ENCODE measurements at places on chromosomes 16 and 17.
A peak's percentile ranks its signal among the peaks of the same experiment; 100 is the strongest.

DNA sequence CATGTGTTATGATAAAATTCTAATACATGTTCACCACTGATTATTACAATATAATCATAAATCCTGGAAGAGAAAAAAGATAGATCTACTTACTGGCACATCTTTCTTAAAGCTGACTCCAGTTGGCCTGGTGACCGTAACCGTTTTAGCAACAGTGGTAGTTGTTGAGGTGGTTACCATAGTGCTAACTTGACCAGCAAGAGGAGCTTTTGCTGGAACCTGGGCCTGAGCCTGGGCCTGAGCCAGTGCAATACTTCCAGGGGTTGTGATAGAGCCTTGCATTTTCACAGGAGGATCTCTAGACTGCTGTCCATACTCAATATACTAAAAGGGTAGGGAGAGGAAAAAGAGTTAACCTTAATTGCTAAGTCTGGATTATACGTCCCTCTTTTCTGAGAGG, 36.2 kb downstream of the SETD6 start:
- no peak for DNase-seq

DNA sequence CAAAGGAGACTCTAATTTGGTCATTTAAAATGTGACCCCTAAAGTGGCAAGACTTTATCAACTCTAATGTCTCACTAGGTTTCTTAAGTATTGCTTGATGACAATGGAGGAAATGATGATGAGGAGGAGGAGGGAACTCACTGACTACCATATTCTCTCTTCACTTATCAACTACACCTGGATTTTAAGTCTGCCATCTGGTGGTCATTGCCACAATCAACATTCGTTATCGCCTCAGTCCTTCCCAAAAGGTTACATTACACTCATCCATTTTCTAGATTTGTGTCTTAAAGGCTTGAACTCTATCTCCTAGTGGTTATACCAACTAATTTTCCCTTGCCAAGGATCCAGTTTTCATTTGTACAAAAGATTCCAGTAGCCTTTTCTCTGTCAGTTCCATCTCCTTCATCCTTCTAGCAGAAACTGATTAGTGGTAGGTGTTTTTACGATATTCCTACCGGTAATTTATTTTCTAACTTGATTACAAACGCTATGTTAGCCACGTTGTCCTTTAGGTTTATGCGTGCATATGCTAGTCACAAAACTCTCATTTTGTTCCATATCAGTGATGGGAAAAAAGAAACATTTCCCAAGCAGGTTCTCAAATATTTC, 114.6 kb upstream of the NOG start:
- DNase-seq, result no peak

- no peak for DNase-seq
These were observed 11.2 kb downstream of the PRAC1 start for GRCh38 chr17:48711128-48711527.

- peak; percentile 9 for DNase-seq
These were observed 15.9 kb upstream of the SMG1 start for GRCh38 chr16:18942061-18942460.

DNA sequence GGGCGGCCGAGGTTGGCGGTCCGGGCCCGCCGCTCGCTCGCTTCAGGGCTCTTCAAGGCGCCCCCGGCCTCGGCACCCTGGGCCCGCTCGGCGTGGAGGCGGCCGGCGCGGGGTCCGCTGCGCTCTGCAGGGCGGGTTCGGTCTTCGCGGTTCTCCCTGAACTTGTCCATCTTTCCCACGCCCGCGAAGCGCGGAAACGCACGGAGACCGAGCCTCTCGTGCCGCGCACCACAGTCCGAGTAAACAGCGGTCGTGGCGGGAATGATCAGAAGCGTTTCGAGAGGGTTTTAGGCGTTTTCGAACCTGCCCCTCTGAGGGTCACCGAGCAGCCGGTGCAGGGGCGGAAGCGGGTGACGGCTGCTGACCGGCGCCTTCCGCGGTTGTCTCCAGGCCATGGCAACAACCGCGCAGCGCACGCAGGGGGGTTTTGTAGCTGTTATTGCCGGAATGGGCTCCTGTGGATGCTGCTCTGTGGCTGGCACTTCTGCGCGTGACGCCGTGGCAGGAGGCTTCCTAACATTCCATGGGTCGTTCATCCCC, 414 bp downstream of the NARF start:
- peak; percentile 73 for DNase-seq

GRCh38 chr17:78394209-78394608, 15.8 kb downstream of the PGS1 start:
- no peak for DNase-seq

DNA sequence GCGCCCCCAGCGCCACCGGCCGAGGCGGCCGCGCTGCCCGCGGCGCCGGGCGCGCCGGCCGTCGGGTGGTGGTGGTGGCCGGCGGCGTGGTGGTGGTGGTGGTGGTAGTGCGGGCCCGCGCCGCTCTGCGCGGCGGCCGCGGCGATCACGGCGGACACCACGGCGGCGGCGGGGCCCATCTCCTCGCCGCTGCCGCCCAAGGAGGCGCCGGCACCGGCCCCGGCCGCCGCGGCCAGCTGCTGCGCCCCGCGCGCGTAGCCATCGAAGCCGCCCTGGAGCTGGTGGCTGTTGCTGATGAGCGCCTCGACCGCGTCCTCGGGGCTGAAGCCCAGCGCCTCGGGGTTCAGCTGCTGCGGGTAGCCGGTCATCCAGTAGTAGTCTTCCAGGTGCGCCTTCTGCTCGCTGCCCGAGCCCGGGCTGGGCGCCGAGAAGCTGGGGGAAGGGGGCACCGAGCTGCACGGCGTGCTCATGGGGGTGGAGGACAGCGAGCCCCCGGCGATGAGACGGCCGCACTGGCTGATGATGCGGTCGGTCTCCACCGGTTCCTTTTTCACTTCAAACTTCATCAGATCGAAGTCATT, 1.2 kb downstream of the MAF start:
- DNase-seq, result peak; percentile 76

- DNase-seq, result no peak
These were observed 123.2 kb downstream of the KCNJ18 start for GRCh38 chr17:21815352-21816063.

GRCh38 chr16:49755716-49756505, 100.0 kb downstream of the ZNF423 start:
- no peak for DNase-seq

DNA sequence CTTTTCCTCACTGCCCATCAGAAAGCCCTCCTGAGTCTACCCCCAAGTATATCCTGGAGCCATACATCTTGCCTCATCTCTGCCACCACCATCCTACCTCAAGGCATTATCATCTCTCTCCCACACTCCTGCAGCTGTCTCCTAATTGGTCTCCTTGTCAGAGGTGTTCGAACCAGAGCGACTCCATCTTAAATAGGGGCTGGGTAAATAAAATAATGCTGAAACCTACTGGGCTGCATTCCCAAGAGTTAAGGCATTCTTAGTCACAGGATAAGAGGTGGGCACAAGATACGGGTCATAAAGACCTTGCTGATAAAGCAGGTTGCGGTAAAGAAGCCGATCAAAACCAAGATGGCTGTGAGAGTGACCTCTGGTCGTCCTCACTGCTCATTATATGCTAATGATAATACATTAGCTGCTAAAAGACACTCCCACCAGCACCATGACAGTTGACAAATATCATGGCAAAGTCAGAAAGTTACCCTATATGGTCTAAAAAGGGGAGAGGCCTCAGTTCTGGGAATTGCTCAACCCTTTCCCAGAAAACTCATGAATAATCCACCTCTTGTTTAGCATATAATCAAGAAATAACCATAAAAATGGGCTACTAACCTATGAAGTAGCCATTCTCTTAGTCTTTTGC, 97.0 kb upstream of the C16orf82 start:
- DNase-seq, result no peak

- DNase-seq, result no peak
These were observed 67.3 kb downstream of the ZNF423 start for GRCh38 chr16:49788572-49788971.

DNA sequence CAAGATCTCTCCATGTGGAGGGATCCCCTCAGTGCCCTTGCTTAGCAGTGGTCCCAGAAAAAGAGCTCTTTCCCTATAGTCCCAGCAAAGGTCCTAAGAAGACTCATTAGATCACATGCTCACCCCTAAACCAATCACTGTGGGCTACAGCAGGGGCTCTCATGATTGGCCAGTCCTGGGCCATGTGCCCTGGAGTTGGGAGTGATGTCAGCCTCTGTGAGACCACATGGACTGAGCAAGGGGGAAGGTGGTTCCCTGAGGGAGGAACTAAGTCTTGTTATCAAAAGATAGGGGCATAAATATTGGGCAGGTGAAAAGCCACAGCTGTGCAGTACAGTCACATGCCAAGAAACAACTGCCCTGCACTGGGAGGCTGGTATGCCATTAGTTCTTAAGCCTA, 51.3 kb downstream of the SCNN1B start:
- DNase-seq, result no peak

DNA sequence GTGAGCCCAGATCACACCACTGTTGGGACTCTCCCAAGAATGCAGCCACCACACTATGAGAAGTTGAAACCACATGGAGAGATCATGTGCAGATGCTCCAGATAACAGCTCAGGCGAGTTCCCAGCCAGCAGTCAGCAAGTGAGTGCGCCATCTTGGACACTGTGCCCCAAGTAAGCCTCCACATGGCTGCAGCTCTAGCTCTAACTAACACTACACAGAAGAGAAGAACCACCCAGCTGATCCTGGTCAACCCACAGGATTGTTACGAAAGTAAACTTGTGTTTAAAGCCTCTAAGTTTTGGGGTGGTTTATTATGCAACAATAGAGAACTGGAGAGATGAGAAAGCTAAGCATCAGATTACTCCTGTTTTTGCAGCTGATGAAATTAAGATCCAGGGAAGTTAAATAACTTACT, 25.8 kb downstream of the SLC38A7 start:
- DNase-seq, result no peak

DNA sequence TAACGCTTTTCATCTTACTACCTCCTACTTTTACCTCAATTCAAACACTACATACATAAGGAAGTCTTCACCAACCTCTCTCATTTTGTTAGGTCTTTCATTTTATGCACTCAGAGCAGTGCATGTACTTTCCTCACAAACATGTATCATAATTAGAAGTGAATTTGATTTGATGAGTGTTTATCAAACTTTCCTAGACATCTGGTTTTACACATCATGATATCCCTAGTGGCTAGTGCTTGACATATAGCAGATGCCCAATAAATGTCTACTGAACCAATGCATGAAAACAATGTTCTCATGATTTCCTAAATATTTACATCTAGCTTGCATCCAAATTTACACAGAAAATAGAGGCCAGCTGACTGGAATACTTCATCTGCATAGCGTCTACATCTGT, 323.4 kb upstream of the KIF2B start:
- no peak for DNase-seq

GRCh38 chr17:8080799-8081219, 6.7 kb downstream of the ALOX12B start:
- no peak for DNase-seq

DNA sequence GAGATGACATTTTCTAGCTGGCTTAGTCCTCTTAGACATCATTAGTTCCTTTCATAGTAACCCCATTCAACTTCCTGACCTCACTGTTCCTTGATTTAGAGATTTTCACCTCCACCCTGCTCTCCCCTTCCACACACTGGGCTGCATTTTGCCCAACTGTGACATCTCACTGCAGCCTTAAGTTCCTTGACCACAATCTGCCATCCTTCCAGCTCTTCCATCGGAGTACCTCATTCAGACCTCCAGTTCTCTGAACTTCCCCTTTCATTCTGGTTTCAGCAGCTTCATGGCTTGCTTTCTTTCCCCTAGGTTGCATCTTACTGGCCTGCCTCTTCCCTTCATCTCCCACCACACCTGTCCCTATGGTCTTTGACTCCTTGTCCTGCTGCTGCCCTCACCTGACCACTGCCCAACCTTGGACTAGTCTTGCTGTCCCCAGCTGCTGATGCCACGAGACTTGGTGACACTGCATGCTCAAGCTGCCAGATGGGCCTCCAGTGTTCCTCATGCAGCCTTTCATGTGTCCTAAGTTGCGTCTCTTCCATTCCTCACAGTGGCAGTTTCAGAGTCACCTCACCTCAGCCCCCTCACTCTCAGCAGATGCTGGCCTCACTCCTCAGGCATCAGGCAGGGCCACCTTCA, 40.8 kb downstream of the NUP88 start:
- no peak for DNase-seq

DNA sequence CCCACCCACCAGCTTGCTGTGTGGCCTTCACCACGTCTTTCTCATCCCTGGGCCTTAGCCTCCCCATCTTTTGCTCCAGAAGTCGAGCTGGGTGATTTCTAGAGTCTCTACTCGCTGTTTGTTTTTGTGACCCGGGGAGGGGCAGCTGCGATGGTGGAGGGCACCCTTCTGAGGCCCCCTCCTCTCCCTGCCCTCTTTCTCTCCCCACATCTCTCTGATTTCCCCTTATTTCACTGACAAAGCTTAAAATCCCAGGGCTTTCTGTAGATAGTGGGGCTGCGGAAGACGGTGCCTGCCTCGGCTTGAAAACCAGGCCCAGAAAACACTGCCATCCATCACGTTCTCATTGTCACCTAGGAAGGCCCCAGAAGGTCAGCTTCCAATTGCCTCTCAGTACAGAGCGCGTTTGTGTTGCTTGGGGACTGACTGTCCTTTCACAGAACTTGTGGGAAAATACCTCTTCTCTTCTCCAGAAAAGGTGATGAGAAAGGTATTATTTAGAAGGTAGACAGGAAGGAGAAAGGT, 95.1 kb downstream of the NTN1 start:
- peak; percentile 21 for DNase-seq

DNA sequence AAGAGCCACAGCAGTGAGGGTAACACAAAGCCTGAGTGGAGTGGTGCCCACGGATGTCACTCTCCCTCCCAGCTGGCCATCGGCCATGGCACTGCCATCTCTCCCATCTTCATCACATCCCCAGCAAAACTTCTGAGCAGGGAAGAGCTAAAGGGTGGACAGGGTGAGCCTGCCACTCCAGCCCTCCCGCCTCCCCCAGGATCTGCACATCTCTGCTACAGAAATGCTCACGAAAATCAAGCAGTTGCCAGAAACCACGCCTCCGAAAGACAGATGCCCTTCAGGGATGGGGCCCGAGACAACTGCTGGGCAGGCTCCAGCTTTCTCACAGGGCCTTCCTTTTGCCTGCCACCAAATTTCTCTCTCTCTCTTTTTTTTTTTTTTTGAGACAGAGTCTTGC, 3.6 kb downstream of the GRIN2C start:
- DNase-seq, result no peak

DNA sequence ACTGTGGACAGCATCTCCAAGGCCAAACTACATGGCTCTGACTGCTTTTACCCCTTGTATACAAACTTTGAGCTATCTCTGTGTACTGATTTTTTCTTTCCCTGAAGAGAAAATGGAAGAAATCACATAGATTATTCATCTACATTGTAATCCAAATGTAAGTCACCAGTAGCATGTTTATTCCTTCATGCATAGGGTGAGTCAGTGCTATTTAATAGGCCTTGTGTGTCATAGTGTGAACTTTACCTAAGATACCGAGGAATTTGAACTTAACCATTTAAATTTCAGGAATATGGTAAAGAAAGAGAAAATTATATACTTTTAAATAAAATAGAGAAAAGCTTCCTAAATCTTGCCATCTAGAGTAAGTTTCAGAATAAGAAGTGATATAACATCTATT, 16.5 kb downstream of the PHKB start:
- DNase-seq, result no peak

- peak; percentile 87 for DNase-seq
These were observed 1.8 kb upstream of the UBTF start for GRCh38 chr17:44221084-44221861.

GRCh38 chr17:2440930-2441329, 40.1 kb upstream of the MNT start:
- DNase-seq, result no peak

All from activated effector memory CD4-positive, alpha-beta T cell treated with anti-CD3 and anti-CD28 coated beads, Interleukin-2, amount 50 U/mL, for 16 hours (primary cell).